ENCODE measurements at places on chromosomes 7 and 10.

- no peak for DNase-seq
Observed at GRCh38 chr7:107269790-107270189, 101.0 kb downstream of the HBP1 start.

DNA sequence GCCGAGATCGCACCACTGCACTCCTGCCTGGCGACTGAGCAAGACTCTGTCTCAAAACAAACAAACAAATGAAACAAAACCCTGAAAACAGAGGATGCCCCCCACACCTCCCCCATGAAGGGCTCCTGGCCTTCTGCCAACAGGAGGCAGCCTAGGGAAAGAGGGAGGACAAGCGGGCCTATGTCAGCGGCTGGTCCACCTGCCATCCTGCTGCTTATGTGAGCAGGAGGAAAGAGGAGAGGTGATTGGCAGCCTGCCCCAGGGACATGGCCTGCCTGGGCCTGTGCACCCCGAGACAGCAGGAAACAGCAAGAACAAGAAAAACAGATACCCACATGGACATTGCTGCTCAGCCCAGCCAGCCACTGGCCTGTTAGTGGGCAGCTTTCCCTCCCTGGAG, 9.1 kb upstream of the ZNF316 start:
- no peak for DNase-seq

GRCh38 chr7:37577412-37577811, 106.2 kb upstream of the GPR141 start:
- DNase-seq: no peak

DNA sequence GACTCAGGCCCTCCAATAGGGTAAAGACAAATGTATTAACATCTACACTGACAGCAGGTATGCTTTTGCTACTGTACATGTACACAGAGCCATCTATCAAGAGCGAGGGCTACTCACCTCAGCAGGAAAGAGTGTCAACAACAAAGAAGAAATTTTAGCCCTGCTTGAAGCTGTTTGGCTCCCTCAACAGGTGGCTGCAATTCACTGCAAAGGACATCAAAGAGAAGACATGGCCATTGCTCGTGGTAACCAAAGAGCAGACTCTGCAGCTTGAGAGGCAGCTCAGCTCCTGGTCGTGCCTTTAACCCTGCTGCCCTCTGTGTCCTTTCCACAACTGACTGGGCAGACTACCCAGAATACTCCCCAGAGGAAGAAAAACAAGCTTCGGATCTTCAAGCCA, 5.1 kb downstream of the AKR1B15 start:
- DNase-seq: no peak

DNA sequence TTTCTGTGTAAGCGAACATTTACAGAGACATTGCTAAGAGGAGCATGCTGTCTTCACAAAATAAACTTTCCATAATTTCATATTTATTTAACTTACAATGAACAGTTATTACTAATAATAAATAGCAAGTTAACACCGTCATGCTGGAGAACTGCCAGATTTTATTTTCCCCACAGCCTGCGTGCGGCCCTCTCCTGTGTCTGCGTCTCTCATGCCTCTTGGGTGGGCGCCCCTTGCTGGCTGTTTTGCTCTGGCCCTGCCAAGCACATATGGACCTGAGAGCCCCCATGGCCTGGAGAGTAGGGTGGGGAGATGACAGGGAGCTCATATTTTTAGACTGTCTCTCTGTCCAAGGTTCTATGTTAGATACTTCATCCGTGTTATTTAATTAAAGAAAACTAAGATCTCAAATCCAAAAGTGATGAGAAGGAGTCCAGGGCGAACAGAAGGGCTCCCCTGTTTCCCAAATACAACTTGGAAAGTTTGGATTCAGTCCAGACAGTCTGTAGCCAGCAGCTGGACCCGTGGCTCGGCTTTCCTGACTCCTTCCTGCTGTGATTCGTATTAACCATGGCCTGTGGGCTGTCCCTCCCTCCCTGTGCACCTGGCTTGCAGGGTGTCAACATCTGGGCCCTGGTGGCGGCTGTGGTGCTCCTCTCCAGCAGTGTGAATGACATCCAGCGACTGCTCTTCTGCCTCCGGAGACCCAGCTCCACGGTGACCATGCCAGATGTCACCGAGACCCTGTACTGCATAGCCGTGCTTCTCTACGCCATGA, 20.5 kb downstream of the FBH1 start:
- no peak for DNase-seq

- no peak for DNase-seq
Observed at GRCh38 chr7:105367458-105367857, 21.3 kb downstream of the SRPK2 start.

DNA sequence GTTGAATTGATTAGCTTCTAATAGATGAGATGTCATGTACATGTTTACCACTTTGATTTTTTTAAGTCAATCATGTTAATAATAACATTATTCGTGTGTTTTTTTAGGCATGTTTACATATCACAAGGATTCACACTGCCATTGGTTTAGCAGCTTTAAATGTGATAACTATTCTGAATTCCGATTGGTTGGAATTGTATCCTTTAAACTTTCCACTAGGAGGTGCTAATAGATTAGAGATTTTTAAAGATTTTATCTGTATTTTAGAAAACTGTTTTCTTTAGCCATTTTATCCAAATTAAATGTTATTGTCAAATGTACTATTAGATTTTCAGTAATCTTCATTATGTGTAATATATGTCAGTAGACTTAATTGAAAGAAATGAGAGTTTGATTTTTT, 83.2 kb downstream of the HECTD2 start:
- no peak for DNase-seq

DNA sequence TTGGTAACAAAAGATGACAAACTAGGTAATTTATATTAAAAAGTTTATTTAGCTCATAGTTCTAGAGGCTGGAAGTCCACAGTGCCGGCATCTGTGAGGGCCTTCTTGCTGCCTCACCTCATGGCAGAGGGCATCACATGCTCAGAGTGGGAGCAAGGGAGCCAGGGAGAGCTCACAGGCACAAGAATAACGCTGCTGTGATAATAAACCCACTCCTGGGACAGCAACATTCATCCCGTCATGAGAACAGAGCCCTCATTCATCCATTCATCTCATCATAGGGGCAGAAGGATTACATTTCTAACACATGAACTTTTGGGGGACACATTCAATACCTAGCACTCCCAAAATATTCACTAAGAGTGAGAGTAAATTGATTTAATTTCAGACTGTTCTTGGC, 170.6 kb upstream of the AKR1E2 start:
- DNase-seq: no peak

GRCh38 chr7:93008833-93009232, 108.9 kb downstream of the SAMD9 start:
- no peak for DNase-seq

GRCh38 chr7:37191797-37192196, 256.9 kb downstream of the ELMO1 start:
- DNase-seq: no peak

DNA sequence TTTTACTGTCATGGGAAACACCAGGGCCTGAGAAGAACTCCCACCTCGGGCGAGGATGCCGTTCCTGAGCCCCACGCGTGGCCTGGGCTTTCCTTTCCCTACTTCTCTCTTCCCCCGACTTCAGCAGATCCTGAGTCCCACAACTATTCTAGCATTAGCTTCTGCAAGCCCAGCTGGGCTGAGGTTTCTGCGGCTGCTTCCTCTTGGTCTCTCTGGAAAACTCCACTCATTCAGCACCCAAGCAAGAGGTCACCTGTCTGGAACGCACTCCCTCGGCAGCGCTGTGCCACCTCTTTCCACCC, 761 bp upstream of the DOCK1 start:
- DNase-seq: no peak

DNA sequence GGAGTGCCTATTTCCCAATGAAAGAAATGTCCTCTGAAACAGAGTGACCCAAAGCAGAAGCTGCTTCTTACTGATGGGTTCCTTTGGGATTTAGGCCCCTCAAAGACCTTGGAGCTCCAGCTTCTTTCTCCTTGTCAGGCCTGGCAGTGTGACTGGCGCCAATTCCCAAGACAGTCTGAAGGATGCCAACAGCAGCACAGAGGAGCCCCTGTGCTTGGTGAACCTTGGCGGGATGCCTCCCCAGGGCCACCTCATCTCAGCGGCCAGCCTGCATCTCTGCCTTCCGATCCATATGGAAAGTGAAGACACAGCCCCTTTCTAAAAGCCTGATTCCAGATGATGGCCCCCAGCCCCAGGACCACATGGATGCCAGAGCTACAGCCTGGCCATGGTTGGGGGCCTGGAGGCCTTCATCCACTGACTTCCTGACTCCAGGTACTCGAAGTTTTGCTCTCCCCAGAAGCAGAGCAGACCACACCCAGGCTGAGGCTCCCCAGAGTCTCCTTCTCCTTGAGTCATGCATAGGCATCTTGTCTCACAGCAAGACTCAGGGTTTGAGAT, 45.4 kb downstream of the FBXW4 start:
- no peak for DNase-seq

- no peak for DNase-seq
Observed at GRCh38 chr10:126521399-126521798, 133.1 kb upstream of the ADAM12 start.

DNA sequence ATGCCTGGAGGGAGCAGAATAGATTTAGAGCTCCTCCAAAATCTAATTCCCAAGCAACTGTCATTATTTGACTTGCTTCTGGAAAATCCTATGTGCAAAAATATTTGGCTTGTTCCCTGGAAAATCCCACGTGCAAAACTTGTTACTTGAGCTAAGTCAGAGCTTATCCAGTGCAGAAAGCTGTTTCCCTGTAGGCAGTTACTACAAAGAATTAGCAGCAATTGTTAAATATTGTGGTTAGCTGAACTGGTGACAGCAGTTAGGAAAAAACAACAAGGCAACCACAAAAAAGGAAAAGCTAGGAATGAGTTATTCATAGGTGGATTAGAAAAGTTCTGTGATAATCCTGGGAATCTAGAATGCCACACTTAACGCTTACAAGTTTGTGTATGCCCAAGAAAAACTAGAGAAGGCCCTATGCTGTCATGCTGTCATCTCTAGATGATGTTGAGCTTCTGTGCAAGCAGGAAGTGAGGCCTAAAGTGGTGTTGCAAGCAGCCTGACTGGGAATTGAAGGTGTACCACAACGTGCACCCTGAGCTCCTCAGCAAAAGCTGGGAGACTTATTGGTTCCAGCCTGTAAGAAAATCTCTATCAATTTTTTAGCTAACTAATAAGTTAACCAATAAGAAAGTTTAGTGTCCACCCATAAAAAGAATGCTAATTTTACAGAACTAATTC, 738.6 kb upstream of the LRRTM3 start:
- DNase-seq: no peak

DNA sequence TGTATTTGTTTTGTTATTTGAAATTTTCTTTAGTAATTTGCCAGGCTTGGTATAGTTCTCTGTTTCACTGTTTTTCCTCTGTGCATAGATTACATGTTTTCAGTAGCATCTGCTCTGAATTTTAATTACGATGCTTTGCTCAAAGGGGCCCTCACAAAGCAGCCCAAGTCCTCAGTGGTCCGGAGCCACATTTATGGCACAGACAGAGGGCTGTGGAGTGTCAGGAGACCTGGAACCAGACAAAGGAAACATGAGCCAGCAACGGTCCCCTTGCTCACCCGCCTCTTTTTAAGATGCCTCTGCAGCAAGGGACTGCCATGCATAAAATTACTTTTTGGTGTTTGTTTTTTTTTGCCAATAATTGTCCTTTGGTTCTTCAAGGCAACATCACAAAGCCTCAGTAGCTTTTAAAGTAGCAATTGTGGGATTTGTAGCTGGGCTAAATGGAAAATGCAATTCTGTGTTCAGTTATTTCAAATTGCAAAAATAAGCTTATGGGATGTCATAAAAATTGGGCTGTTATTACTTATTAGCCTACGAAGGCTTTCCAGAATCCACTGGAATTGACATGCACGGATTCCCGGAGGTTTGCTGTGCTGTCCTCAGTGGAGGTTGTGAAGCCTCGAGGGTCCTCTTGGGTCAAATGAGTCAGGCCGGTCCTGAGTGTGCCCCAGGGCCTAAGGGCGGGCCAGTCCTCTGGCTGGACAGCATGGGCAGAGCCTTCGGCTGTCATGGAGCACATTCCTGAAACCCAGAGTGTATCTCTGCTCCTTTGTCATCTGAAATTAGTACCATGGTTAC, 422.8 kb downstream of the GLRX3 start:
- DNase-seq: no peak

GRCh38 chr10:110505130-110505770, 7.5 kb downstream of the DUSP5 start:
- no peak for DNase-seq

DNA sequence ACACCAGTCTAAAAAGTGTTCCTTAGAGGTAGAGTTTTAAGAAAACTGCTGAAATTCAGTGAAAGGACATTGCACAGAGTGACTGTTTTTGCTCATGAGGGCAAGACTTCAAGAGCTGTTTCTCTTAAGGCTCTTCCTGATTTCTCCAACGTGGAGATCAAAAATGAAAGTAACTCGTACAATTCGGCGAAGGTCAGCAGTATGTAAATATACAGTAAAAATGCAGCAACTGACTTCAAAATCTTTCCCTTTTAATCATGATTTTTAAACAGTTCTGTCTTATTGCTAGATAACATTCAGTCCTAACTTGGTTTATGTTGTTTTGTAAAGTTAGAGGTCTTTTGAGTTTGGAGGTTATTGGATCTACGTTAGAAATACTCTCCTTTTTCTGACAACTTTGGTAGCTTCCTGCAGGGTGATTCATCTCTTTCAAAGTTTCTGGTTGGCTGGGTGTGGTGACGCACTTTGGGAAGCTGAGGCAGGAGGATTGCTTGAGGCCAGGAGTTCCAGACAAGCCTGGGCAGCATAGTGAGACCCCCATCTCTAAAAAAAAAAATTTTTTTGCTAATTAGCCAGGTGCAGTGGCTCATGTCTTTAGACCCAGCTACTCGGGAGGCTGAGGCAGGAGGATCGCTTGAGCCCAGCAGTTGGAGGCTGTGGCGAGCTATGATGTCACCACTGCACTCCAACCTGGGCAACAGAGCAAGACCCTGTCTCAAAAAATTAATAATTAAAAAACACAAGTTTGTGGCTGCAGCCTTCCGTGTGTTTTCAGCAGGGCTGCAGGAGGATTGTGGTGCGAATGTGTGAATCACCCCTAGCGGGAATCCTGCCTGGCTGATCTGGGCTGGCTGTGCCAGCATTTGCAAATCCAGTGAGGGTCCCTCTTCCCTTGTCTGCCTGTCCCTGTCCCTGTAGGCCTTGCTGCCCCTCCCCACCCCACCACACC, 29.2 kb upstream of the AP5Z1 start:
- peak; percentile 25 for DNase-seq

GRCh38 chr10:104257235-104257634, 2.5 kb downstream of the GSTO1 start:
- DNase-seq: no peak

DNA sequence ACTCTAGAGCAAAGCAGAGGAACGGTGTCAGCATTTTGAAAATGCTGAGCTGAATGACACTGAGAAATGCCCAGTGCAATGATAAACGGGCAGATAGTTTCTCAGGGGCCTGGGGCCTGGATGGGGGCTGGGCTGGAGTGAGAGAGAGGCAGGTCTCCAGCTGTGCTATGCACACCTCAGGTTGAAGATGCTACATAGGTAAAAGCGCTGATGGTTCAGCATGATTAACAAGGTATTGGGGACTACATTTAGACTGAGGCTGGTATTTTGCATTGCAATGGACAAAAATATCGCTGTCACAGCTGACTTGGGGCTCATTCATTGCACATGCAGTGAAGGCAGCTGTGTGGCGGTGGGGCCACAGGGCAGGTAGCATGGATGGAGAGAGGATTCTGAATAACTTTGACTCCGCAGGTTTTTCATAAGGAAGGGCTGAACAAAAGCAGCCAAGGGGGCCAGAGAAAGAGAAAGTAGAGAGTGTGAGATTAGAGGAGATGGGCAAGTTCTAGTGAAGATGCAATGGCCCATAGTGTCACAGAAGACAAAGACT, 290.8 kb upstream of the ZNF32 start:
- no peak for DNase-seq
